ENCODE measurements at places on chromosomes 3 and 15.

DNA sequence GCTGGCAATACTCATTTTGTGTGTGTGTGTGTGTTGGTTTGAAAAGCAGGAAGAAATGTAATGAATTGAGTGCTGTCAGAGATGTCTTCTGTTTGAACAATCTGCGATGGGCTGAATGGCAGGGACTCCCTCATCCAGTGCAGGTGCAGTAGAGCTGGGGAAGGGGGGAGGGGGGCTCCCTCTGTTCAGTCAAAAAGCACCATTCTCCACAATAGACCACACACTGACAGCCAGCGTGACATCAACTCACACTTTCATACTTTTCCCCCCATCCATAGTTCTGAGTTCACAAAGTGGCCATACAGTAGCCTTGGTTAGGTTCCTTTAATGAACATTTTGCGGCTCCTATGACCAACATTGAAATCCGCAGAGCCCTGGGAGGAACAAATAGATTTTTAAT, 10.4 kb downstream of the SOX2 start:
- no peak for DNase-seq

GRCh38 chr3:48738926-48739616, 22.1 kb upstream of the IP6K2 start:
- DNase-seq = no peak

- DNase-seq = no peak
These were observed 3.6 kb downstream of the PTPN23 start for GRCh38 chr3:47384425-47384824.

DNA sequence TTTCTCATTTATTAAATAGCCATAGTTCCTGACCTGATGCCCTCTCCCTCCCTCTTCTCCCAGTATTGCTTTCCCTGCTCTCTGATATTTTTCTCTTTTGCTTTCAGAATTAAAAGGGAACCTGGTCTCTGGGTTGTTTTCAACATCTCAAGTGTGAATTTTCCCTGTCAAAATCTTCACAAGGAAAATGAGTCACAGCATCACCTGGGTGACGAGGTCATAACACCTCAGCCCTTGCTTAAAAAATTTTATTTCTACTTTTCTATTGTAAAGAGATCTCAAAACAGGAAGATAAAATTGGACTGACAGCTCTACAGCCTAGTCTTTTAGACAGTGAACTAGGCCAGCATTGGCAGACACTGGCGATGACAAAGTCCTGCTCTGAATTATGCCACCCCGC, 40.1 kb downstream of the GAP43 start:
- DNase-seq = no peak

DNA sequence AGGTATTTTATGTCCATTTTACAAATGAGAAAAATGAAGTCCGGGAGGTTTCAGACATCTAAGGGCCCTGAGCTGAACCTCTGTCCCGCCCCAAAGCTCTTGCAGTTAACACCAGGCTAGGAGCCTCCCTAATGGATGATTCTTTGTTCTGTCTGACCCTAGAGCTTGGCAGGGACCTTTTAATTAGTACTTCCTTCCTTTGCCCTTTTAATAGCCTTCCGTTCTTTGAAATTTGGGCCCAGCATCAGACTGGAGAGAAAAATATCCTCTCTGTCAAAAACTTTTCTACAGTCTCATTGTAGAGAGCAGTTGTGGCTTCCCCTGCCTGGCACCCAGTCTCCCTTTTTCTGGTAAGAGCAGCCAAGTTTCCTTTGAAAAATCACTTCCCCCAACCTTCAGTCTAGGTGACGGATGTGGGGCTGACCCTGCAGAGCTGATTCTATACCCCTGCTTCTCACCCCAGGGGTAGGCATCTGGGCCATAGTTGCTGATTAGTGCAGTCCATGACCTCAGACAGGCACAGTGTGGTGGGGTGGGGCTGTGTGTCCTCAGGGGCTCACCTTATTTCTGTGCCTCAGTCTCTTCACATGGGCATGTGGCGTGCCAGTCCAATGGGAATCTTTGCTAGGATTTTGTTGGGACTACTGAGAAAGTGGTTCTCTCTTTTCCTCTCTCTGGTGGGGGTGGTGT, 220.4 kb downstream of the ADAMTS9 start:
- DNase-seq = no peak

DNA sequence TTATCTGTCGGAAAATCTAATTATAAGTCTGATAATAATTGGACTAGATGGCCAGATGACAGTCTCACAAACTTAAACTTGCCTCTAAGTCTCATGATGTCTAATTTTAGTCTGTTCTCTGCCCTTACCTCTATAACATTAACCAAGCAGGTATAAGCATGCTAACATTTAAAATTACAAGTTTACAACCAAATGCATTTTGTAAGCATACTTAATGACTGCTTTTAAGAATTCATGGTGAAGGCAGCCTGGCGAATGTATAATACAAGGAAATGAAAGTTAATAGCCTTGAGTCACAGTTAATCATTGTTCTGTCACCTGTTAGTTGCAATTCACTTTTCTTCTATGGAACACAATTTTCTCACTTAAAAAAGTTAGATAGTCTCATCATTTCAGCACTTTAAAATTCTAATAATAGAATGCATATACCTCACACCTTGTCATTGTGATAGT, 16.5 kb downstream of the BCHE start:
- DNase-seq = no peak

GRCh38 chr3:50648944-50649343, 25.8 kb upstream of the DOCK3 start:
- DNase-seq = no peak

- DNase-seq = no peak
These were observed 37.3 kb downstream of the FSD2 start for GRCh38 chr15:82768414-82769054.

- DNase-seq = no peak
These were observed 130.8 kb downstream of the CHCHD6 start for GRCh38 chr3:126834596-126835471.

- DNase-seq = no peak
These were observed 191.9 kb upstream of the IL12A start for GRCh38 chr3:159796744-159797143.

Data from CD4-positive, alpha-beta T cell treated with Interleukin-6 for 4 hours (primary cell).